Central memory CD4-positive, alpha-beta T cell (primary cell): ENCODE measurements at places on chromosomes 12 and 14.

DNA sequence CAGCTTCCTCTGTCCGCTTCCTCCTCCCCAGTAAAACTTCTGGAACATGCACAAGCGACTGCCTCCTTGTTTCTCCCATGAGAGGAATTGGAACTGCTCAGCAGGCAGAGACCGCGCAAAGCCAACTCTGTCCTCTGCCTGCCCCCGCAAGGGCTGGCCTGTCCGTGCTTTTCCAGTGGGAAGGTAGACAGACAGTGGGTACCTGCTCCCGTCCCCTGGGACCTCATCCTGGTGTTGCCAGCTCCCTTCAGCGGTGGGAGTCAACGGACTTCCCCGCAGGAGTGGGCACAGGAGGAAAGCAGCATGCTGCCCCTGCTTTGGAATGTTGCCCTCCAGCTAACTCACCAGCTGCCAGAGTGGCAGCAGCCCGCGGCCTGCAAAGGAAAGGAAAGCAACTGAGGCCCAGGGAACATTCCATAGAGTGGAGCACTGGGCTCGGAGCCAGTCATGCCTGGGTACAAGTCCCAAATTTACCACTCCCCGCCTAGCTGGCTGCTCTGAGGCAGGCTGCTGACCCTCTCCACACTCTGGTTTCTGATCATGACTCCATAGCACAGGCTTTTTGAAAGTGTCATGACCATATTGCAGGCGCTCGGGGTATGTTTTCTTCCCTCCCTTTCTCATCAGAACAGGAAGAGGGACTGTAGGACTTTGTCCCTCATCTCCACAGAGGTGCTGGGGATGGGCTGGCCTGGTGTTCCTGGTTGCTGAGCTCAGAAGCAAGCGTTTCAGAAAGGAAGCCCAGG lies 89.2 kb upstream of the CLMN start:
- DNase-seq: no peak

- DNase-seq: no peak
Observed at GRCh38 chr12:69415471-69416275, 54.5 kb upstream of the FRS2 start.

DNA sequence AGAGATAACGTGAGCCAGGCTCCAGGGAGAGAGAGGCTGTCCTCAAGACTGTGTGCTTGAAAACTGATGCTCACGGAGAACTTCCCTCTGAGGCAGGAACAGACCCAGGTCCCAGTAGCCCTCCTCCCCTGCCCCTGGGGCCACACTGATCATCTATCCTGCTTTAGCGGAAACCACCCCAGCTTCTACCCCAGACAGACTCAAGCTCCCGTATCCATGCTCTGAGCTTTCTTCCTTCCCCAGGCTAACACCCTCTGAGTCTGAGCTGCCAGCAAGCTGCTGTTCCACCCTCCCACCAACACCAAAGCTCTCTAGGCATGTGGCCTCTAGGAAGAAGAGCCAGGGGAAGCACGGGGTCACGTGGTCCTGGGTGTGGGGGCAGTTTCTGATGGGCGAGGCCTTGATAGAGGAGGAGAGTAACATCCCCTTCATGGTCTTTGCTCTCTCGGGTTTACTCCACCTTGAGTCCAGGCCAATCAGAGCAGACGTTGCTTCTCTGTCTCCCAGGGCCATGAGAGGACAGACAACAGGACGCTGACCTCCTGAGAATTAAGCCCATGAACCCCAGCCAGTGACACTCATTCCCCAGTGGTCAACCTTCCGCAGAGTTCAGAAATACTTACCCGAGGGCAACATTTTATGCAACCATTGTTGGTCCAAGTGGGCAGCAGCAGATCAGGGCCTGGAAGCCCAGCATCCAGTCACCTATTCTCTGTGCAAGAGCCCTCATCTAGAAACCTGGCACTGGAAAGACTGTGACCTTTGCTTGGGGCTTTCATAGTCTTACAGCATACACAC lies 1.4 kb downstream of the PCK2 start:
- no peak for DNase-seq

- no peak for DNase-seq
Observed at GRCh38 chr12:97476255-97476654, 13.7 kb downstream of the RMST start.

DNA sequence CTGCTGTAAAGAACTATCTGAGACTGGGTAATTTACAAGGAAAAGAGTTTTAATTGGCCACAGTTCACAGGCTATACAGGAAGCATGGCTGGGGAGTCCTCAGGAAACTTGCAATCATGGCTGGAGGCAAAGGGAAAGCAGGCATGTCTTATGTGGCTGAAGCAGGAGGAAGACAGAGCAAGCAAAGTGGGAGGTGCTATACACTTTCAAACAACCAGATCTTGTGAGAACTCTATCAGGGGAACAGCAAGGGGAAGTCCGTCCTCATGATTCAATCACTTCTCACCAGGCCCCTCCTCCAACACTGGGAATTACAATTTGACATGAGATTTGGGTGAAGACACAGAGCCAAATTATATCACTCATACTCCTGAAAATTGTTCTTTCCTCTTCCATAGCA lies 109.5 kb upstream of the PKP2 start:
- DNase-seq: no peak
